Neural crest cell (in vitro differentiated cells): ENCODE measurements at places on chromosomes 1 and 21. TPM values are rescaled to one million over a fixed set of nuclear protein-coding genes. Genes with fewer than 3 reads are reported as not detected.

- no peak for DNase-seq
- no peaks in the 10 kb centered on the region for H3K36me3 ChIP-seq
- H3K4me1 ChIP-seq: peaks cover 22% of the 10 kb centered on the region
- H3K27me3 ChIP-seq: no peaks in the 10 kb centered on the region
- H3K27ac ChIP-seq: no peak overlapping the region
Observed at GRCh38 chr1:237834461-237834860, 56.3 kb downstream of the ZP4 start.

The CYP4Z1 gene
- total RNA-seq: not detected in 2 replicates

- H3K4me3 ChIP-seq: no peak overlapping the region
- peaks cover 4% of the 10 kb centered on the region for H3K27me3 ChIP-seq
- peaks cover 5% of the 10 kb centered on the region for H3K4me1 ChIP-seq
- no peak for DNase-seq
- no peaks in the 10 kb centered on the region for H3K36me3 ChIP-seq
Observed at GRCh38 chr1:17719874-17720273, 35.3 kb upstream of the ACTL8 start.

- DNase-seq: no peak
- no peaks in the 10 kb centered on the region for H3K4me1 ChIP-seq
- H3K36me3 ChIP-seq: no peaks in the 10 kb centered on the region
- no peak overlapping the region for H3K4me3 ChIP-seq
- H3K27me3 ChIP-seq: peaks cover 11% of the 10 kb centered on the region
Observed at GRCh38 chr1:190759807-190760206, 282.1 kb upstream of the BRINP3 start.

DNA sequence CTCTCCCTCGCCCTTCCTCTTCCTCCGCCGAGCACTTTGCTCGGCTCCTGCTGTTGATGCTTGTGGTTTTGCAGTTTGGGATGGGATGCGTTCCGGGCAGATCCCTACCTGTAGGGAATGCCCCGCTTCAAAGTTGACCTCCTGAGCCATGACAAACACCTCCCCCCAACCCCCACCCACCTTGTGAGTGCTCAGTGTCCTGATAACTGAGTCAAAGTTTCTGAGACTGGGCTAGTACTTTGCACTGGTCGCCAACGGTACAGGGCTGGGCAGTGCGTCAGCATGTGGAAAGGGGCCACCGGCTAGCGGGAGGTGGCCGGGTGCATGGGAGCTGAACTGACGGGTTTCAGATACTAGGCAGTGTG, 771 bp downstream of the RABGAP1L start:
- H3K4me3 ChIP-seq: peak overlapping the region; percentile 88
- H3K36me3 ChIP-seq: no peaks in the 10 kb centered on the region
- peaks cover 3% of the 10 kb centered on the region for H3K27me3 ChIP-seq
- peak; percentile 6 for DNase-seq

The OLIG2 gene
- total RNA-seq: 5.4 TPM in 2 replicates

DNA sequence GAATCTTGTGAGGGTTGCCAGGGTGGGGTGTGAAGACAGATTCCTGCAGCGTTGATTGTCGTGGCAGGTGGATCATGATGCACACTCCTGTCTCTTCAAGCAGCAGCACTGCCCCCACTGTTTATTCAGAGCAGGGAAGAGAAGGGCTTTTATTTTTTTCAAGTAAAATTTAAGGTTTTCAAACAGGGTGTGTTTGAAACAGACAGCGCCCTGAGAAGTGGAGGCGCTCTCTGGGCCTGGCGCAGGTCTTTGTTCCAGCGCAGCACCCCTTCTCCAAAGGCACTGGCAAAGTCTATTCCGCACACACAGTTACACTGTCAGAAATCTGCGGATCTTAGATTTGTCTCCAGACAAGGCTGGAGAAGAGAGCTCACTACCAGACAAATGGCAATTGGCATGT, 7.0 kb downstream of the C1orf53 start:
- DNase-seq: no peak
- peaks cover 2% of the 10 kb centered on the region for H3K36me3 ChIP-seq
- H3K27me3 ChIP-seq: peaks cover 100% of the 10 kb centered on the region
- peaks cover 18% of the 10 kb centered on the region for H3K4me1 ChIP-seq

The RGS8 gene
- total RNA-seq: 1.8 and 2.4 TPM in 2 replicates

DNA sequence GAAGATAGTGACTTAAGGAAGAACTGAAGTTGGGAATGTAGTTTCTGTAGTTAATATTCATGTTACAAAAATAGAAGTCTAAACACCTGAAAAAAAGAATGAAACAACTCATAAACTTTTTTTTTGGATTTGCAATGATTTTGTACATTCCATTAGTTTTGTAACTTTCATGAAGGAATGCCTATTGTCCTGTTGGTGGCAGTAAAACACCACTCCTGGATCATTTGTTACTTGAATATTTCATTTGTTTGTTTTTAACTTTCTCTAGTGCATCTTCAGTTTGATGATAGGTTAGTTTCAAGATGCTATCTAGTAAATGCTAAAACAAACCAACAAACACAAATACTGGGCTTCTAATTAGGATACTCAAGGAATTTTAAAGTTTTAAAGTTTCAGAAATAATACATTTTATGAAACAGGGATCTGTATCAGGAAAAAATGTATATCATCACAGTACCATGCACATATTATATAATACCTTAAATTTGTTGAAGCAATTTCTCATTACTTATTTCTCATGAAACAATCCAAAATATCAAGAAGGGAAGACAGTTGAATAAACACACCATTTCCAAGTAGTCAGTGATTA, 229.7 kb upstream of the CACYBP start:
- no peak overlapping the region for H3K27ac ChIP-seq
- H3K4me1 ChIP-seq: no peaks in the 10 kb centered on the region
- H3K36me3 ChIP-seq: no peaks in the 10 kb centered on the region
- H3K27me3 ChIP-seq: no peaks in the 10 kb centered on the region

GRCh38 chr1:67973051-67973450, 77.4 kb downstream of the DIRAS3 start:
- H3K36me3 ChIP-seq: no peaks in the 10 kb centered on the region
- no peak for DNase-seq
- no peak overlapping the region for H3K27ac ChIP-seq

DNA sequence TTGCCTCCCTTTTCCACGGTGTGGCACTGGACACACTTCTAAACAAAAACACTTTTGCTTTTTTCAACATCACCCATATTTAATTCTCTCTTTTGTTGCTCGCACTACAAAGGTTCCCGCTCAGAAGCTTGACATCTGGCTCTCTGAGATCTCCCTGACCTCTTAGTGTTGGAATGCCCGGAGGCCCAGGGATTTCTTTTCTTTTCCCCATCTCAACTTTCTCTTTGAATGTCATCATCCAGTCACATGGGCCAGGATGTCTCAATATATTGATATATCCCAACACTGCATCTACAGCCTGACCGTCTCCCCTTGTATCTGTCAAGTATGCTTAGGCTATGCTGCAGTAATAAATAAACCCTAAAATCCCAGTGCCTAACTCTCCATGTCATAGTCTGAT, 54.3 kb upstream of the DESI2 start:
- DNase-seq: no peak

GRCh38 chr1:219123036-219123435, 50.6 kb upstream of the LYPLAL1 start:
- H3K4me1 ChIP-seq: no peaks in the 10 kb centered on the region
- H3K27me3 ChIP-seq: no peaks in the 10 kb centered on the region
- no peak overlapping the region for H3K4me3 ChIP-seq
- DNase-seq: no peak
- no peaks in the 10 kb centered on the region for H3K36me3 ChIP-seq

The DCST2 gene
- total RNA-seq: 1.3 and 3.4 TPM in 2 replicates

DNA sequence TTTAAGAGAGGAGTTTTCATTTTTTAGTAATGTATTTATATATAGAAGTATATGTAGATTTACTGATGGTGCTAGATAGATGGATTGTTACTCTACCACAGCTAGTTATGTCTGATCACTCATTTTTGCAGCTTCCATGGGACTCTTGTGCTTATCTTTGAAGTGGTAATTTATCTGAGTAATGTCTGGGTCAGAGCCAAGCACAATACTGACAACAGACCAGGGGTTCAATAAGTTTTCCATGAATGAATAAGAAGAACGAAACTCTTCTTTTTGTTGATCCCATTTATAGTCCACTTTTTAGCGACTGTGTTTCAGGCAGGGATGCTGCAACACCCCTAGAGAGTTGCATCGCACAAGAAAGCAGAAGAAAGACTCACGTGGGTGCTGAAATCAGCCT, 935.2 kb downstream of the PLA2G4A start:
- no peak overlapping the region for H3K27ac ChIP-seq
- H3K4me1 ChIP-seq: no peaks in the 10 kb centered on the region
- H3K4me3 ChIP-seq: no peak overlapping the region
- DNase-seq: no peak
- H3K36me3 ChIP-seq: no peaks in the 10 kb centered on the region
- no peaks in the 10 kb centered on the region for H3K27me3 ChIP-seq

The SLC6A9 gene
- total RNA-seq: 20.9 and 22.8 TPM in 2 replicates

The GSTM1 gene
- total RNA-seq: 45.9 and 47.8 TPM in 2 replicates

The FMO3 gene
- total RNA-seq: not detected in 2 replicates

DNA sequence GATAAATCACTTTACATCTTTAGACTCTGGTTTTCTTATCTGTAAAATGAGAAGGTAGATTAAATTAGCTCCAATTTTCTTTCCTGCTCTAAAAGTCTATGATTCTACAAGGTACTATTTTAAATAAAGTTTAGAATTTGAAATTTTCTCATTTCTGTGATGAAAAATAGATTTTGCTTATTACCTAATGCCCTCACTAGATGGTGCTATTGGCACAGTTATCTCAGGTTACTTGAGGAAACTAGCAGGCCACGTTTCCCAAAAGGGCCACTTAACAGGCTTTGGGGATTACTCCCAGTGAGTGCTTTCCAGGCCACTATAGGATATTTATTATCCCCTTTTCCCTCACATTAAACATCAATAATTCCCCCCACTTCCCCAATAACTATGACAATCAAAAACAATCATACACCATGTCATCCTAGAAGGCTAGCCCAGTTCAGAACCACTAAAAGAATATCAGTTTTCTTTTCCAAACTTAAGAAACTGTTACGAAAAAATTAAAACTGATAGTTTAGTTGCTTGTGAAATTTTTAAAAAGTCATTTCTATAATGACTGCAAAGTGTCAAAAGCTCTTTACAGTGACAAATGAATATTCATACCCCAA, 30.6 kb downstream of the OMA1 start:
- DNase-seq: peak; percentile 14
- H3K27me3 ChIP-seq: no peaks in the 10 kb centered on the region
- peaks cover 6% of the 10 kb centered on the region for H3K36me3 ChIP-seq

DNA sequence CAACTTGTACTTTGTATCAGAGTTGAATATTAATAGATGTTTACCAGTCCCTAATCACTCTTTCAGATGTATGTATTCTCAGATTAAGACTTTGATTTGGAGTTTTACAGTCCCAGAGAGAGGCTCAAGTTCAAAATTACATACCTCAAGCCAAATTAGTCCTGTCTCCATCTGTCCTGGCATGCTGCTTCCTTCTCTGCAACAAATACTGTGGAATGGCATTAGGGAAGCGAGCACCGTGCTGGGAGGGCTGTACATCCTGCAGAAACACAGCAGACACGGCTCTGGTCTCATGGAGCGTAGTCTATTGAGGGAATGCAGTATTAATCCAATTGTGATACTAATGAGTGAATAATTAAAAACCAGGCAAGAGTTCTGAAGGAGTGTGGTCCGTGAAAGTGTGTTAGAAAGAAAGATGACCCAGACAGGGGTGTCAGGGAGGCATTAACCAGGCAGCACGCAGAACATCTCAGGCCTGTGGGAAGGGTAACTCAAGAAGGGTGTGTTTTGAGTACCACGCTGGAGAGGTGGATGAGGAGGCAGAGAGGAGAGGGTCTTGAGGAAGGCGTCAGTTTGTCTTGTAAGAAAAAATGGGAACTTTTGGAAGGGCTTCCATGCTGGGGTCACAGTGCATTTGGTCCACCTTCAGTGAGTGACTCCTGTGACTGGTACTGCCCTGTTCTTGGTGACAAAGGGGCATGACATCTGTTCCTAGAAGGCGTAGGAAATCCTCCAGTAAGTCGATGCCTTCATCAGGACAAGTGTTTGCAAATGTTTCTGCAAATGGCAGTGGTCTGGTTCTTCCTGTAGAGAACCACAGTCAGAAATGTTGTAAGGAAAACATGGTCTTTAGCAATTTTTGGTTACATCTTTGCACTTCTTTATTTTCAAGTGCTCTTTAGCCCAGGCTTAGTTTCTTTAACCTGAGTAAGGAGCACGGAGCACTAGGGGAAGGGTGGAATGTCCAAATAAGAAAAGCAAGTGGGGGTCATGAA, 1.6 kb downstream of the RAB4A start:
- peaks cover 2% of the 10 kb centered on the region for H3K36me3 ChIP-seq
- H3K27me3 ChIP-seq: no peaks in the 10 kb centered on the region
- H3K27ac ChIP-seq: no peak overlapping the region
- no peak for DNase-seq
- H3K4me1 ChIP-seq: peaks cover 29% of the 10 kb centered on the region
- H3K4me3 ChIP-seq: peak overlapping the region; percentile 95

The COL9A2 gene
- 9.0 and 10.2 TPM in 2 replicates for total RNA-seq

The MX2 gene
- total RNA-seq: not detected in 2 replicates

DNA sequence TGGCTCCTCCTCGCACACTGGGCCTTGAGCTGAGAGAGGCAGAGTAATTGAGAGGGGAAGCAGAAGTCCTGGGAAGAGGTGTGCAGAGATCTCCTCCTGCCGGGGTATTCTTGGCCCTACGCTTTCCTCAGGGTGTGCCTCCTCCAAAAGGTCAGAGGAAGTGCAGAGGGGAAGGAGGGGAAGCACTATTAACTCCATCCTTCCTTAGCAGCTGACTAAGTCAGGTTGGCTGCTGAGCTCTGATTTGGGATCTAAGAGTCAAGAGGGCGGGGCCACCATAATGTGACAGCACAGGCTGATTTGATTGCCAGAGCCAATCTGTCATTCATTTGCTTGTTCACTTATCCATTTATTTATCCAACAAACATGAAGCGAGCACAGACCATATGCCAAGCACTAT, 12.3 kb downstream of the ATP2B4 start:
- no peak overlapping the region for H3K27ac ChIP-seq
- H3K27me3 ChIP-seq: no peaks in the 10 kb centered on the region
- no peaks in the 10 kb centered on the region for H3K36me3 ChIP-seq
- DNase-seq: no peak
- H3K4me3 ChIP-seq: no peak overlapping the region
- H3K4me1 ChIP-seq: peaks cover 23% of the 10 kb centered on the region

The LHX8 gene
- total RNA-seq: not detected in 2 replicates

The NGF gene
- total RNA-seq: not detected in 2 replicates

GRCh38 chr1:33516891-33517567, 44.6 kb downstream of the ZSCAN20 start:
- H3K4me1 ChIP-seq: no peaks in the 10 kb centered on the region
- no peak overlapping the region for H3K27ac ChIP-seq
- H3K4me3 ChIP-seq: no peak overlapping the region
- H3K36me3 ChIP-seq: no peaks in the 10 kb centered on the region
- H3K27me3 ChIP-seq: peaks cover 3% of the 10 kb centered on the region

DNA sequence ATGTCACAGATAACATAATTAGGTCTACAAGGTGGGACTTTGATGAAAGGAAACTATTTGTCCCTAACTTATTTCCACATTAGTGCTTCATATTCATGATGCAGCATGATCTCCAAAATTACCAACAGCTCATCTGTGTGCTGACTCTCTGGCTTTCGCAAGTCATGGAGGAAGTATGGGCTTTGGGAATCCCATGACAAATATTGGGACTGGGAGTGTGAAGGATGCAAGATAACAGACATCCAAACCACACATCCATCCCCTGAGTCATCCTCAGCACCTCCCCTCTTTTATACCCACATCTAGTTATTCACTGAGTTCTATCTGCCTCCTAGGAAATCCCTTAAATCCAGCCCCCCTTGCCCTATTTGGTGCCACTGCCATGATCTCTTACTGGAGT, 102.8 kb upstream of the COL24A1 start:
- H3K27me3 ChIP-seq: no peaks in the 10 kb centered on the region
- H3K4me3 ChIP-seq: no peak overlapping the region
- DNase-seq: no peak
- no peaks in the 10 kb centered on the region for H3K4me1 ChIP-seq
- no peaks in the 10 kb centered on the region for H3K36me3 ChIP-seq

- H3K36me3 ChIP-seq: peaks cover 63% of the 10 kb centered on the region
- no peak overlapping the region for H3K4me3 ChIP-seq
- H3K27ac ChIP-seq: no peak overlapping the region
- no peak for DNase-seq
- H3K27me3 ChIP-seq: no peaks in the 10 kb centered on the region
Observed at GRCh38 chr1:243233908-243234307, 21.2 kb downstream of the CEP170 start.
